ENCODE measurements at places on chromosomes 11 and 22.

GRCh38 chr11:71304491-71304890, 52.1 kb upstream of the SHANK2 start:
- DNase-seq: no peak

- DNase-seq: no peak
Observed at GRCh38 chr11:73894725-73895335, 18.0 kb downstream of the PAAF1 start.

DNA sequence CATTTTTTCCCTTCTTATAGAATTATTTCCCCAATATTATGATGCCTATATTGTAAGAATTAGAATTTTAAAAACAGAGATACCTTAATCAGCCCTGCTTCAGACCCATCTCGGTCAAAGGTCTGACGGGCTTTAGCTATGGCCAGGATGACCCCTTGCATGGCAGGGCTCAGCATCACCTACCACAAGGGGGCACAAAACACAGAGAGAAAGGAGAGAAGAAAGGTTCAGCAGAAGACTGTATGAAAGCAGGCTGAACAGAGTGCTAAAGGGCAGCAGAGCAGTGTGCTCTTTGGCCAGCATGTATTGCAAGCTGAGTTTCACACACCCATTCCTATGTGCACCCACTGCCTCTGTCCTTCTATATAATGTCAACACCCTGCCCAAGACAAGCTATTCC, 26.8 kb downstream of the CLDN25 start:
- peak; percentile 21 for DNase-seq

- DNase-seq: peak; percentile 89
Observed at GRCh38 chr11:12224537-12224893, 114.1 kb downstream of the MICAL2 start.

DNA sequence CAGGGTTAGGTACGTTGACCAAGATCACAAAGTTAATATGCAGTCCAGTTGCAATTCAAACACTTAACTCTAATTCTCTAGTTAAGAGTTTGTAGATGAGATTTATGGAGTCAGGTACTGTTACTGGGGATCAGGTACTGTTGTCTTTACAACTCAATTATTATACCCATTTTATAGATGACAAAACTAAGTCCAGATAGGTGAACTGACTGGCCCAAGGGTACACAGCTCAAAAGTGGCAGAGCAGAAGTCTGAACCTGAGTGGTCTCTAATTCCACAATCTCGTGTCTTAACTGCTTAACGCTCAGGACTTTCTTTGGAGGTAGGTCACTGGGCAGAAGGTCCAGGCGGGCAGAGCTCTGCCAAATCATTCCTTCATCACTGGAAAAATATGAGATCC, 77.5 kb downstream of the DSCAML1 start:
- no peak for DNase-seq

DNA sequence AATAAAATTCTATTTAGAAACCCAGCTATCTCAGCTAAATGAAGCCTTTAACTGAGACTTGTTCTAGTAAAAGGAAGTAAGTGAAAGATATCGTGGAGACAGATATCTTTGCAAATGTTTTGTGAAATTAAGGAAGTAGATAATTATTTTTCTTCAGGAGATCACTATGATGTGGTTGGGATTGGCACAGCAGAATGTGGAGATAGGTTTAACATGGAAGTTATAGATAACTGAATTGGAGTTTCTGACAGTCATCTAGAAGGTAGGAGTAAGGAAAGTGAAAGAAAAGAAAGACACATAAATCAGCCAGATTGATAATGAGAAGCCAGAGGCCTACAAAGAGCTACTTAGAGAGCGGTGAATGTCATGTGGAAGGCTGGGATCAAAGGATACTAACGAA, 4.7 kb upstream of the CASP5 start:
- no peak for DNase-seq

DNA sequence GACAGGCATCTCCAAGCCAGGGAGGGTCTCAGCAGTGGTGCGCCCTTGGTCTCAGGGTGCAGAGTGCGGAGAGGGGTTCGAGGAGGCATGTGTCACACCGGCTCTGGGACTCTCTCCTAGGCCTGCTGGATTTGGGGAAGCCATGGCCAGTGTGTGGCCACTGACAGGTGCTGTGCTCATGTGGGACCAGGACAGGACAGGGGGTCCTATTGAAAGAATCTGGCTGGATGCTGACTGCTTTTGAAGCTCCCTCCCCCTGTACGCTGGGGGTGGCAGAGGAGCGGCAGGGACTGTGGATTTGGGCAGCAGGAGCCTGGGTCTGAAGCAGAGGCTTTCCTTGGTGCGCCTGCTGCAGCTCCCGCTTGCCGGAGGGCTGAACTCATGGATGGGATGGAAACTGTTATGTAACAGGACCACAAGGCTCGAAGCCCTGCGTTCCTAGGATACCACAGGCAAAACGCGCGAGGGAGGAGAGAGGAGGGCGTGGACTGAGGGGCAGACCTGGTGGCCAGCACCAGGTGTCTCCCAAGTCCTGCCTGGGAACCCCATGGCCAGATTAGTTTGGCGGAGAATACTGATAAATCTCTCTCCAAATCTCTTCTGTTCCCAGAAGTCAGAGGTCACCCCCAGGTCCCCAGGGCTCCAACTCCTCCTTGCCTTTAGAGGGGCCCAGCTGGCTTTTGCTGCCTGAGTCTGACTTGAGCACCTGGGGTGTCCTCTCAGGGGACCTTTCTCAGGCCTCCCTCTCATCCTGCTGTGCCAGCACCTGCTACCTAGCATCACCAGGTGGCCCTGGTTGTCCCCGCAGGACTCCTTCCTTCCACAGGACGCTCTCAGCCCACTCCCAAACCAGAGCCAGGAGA, 13.8 kb upstream of the TEF start:
- no peak for DNase-seq

GRCh38 chr11:117717485-117718314, 79.3 kb downstream of the DSCAML1 start:
- DNase-seq: no peak

GRCh38 chr11:128949791-128950454, 7.3 kb upstream of the TP53AIP1 start:
- DNase-seq: no peak

All from dermis microvascular lymphatic vessel endothelial cell (primary cell).